Effector memory CD8-positive, alpha-beta T cell (primary cell): ENCODE measurements at places on chromosomes 7 and 10.

- DNase-seq: no peak
These were observed 41.5 kb downstream of the ANKMY2 start for GRCh38 chr7:16604054-16604453.

DNA sequence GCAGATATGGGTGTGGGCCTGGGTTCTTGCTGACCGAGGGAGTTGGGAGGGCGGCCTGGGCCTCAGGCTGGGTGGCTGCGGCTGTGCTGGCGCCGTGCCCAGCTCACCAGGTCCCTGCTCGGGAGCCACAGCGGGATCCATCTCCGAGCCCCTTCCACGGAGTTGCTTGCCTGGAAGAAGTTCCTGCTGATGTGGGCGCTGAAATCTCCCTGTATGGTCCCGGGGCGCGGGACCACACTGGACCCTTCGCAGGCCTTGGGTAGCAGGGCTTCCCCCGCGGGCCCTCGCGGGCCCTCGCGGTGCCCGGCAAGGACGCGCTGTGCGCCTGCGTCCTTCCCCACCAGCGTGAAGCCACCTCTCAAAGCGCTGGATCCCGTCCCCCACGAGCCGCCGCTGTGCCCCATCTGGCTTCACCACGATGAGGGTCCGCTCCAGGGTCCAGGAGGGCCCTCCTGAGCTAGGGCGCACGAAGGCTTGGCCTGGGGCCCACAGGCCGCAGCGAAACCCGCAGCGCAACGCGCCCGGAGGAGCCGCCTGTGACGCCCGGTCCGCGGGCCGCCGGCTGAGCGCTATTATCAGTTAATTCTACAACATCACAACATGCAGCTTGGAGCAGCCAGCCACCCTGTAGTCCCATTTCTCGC lies 31.5 kb downstream of the RAB19 start:
- no peak for DNase-seq

- no peak for DNase-seq
These were observed 226.4 kb downstream of the MAGI2 start for GRCh38 chr7:79227044-79227443.

- no peak for DNase-seq
These were observed 69.0 kb upstream of the LRRC17 start for GRCh38 chr7:102843850-102844249.

DNA sequence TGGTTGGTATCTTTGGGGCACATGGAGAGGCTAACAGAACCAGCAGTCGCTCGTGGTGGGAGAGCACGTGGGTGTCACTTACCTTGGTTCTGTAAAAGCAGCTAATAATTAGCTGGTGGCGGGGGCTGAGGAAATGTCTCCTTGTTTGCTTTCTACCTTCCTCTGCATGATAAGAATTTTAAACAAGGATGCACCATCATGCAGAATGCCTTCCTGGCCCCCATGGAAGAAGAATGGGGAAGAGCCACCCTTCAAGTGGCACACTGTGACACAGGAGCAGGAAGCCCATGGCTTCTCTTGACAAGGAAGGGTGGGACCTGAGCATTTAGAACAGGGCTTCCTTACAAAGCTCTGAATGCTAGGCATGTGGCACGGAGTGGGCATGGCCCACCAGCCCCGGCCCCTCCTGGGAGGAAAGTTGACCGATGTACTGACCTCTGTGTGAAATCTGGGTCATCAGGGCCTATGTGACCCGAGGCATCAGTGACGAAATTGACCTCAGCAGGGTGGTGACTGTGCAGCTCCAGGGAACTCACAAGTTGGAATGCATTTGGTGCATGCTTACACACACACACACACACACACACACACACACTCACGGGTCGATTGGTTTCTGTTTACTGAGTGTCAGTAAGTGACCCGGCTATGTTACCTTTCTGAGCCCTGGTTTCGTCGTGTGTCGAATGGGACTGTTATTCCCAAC lies 116.9 kb upstream of the ANLN start:
- DNase-seq: no peak
